ENCODE measurements at places on chromosomes 4 and X.

GRCh38 chrX:132181364-132181763 is 37.9 kb downstream of the RAP2C start:
- no peak for DNase-seq

DNA sequence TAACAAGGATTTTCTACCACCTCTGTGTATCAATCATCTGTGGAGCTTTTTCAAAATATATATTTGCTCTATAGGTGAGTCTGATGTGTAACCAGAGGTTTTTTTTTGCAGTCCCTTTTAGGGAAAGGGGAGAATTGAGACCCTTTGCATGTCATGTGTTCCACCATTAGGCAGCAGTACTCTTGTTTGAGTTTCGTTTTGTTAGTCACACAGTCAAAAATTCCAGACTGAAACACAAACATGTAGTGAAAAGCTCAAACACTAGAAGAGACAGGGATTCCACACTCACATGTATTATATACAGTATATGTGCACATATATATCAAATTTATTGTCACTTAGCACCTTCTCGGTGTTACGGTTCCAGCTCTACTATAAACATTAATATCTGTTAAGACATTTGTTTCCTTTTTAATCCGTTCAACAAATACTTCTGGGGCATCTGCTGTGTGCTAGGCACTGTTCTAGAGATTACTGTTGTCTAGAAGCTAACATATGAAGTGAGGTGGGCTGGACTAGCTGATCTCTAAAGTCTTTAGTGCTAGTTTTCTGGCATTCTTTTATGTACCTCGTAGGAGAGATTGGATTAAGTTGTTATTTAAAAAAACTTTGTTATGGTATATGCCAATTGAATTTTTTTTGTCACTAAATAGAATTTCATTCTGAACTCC is 5.5 kb downstream of the USP9X start:
- no peak for DNase-seq

DNA sequence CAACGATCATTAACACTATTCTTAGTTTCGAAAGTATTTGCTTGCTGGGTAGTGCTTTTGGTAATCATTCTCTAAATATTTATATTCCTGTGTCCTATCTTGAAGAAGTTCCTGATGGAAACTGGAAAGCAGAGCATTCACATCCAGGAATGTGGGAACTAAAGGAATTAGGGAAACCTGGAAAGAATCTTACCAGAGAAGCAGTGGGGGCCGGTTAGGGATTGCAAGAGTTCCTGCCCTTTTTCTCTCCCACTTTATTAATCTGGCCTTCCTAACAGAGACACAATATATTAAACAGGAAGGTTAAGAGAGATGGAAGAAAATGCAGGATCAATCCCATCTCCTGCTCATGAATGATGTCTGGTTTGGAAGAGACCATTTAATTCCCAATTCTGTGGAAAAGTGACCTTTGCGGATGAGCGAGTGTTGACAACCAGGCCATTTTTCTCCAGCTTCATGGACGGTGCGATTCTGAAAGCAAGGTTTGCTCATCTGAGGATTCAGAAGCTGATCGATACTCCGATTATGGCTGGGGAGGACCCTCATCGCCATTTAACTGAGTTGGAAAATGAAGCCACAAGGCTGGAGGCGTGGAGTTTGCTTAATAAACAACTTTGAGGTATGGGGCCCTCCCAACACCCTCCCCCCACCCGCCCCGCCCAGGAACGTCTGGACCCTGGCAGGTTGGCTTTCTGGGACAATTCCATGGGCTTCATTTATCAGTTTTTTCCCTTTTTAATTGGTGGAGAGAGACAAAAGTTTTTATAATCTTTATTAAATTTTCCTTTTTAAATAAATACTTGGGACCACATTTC is 52.3 kb downstream of the C4orf51 start:
- DNase-seq, result peak; percentile 66

- DNase-seq, result peak; percentile 18
These were observed 114.8 kb downstream of the HMX1 start for GRCh38 chr4:8756816-8757215.

GRCh38 chr4:2287594-2287915 is 25.6 kb upstream of the MXD4 start:
- no peak for DNase-seq

DNA sequence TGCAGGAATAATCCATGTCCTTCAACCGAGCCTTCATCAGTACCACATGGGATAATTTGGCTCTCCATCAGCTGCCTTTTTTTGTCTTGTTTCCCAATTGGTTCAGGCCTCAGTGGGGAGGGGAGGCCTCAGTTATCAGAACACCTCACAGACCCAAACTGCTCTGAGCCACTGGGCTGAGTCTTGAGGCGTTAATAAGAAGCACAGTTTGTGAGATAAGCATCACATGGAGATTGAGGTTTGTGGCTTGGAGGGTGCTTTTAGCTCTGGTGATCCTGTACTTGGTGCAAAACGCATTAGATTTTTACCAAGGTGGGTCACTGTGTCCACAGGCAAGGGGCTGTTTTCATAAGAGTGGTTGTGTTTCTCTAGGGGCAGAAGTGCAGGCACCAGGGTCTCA is 82.8 kb upstream of the HPF1 start:
- no peak for DNase-seq

GRCh38 chr4:147060151-147060931 is 114.7 kb upstream of the TTC29 start:
- peak; percentile 52 for DNase-seq

- DNase-seq, result no peak
These were observed 114.6 kb upstream of the ADGRL3 start for GRCh38 chr4:61085534-61085933.

- DNase-seq, result no peak
These were observed 44.8 kb upstream of the NEIL3 start for GRCh38 chr4:177264788-177265422.

GRCh38 chr4:150078579-150079080 is 385 bp downstream of the DCLK2 start:
- DNase-seq, result peak; percentile 64

DNA sequence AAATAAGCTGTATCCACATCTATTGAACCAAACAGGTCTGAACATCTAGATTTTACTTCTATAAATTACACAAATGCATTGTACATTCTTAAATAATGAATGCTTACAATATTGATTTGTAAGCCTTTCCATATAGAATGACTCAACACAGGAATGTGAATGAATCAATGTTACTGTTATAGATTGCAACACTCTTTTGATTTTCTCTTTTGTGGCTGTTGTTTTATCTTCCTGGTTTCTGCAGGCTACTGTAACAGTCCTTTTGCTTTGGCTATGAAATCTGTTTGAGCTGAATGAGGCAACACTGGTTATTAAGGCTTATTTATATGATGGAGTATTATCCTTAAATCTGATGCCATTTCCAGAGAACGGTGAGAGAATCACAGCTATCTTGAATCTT is 49.5 kb downstream of the GPR50 start:
- DNase-seq, result no peak

DNA sequence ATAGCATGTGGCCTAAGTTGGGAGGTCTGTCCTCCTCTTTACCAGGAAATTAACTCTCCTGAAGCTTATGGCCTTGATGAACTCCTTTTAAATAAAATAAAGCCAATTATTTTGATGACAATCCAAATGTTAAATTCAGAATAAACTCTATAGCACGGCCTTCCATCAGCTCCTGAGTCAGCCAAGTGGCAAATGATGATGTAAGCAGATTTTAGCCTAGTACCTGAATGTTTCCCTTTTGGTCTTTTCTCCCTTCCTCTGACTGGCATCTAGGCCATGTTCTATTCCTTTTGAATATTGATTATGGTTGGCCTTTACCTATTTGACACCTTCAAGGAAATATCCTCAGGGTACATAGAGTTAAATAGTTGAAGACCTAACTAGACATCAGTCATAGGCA is 76.2 kb downstream of the PARM1 start:
- no peak for DNase-seq

All from islet precursor cell (in vitro differentiated cells).